ENCODE measurements at places on chromosomes 13 and 19.

- DNase-seq: no peak
Observed at GRCh38 chr19:56131651-56132050, 9.4 kb upstream of the ZNF444 start.

GRCh38 chr13:94950303-94950702, 238.0 kb upstream of the SOX21 start:
- no peak for DNase-seq

DNA sequence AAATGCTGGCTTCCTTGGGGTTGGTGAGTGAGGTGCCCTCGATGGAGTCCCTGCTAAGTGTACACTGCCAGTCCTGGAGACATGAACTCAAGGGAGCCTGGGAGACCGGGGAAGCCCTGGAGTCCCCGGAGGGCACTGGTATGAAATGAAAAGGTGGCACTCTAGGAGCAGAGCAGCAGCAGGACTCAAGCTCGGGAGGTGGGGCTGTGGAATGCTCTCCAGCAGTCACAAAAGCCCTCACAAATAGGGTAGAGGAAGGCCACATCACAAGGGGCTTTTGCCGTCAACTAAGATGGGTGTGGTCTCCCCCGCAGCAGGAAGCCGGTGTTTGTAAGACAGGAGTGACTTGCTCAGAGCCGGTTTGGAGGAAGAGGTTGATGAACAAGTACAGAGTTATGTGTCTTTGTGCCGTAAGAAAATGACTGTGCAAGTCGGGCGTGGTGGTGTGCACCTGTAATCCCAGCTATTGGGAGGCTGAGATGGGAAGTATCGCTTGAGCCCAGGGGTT, 19.3 kb downstream of the CCNE1 start:
- no peak for DNase-seq

DNA sequence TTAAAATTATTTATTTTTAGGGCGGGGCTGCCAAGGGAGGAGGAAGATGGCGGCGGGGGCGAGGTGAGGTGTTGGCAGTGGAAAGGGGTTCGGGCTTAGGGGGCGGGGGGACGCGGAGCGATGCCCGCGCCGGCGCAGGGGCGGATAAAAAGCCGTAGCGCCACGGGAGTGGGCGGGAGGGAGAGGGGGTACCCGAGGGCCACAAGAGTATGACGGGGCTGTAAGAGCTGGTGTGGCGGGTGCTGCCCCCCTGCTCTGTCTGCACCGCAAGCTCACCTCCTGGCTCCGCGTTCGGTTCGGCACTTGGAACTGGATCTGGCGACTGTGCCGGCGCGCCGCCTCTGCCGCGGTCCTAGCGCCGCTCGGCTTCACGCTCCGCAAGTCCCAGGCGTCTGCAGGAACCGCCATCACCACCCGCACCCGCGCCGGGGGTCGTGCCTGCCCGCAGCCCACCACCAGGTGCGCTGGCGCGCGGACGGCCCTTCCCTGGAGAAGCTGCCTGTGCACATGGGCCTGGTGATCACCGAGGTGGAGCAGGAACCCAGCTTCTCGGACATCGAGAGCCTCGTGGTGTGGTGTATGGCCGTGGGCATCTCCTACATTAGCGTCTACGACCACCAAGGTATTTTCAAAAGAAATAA, 265.2 kb upstream of the SGCG start:
- no peak for DNase-seq

GRCh38 chr19:22332924-22333323, 46.7 kb downstream of the ZNF729 start:
- no peak for DNase-seq

DNA sequence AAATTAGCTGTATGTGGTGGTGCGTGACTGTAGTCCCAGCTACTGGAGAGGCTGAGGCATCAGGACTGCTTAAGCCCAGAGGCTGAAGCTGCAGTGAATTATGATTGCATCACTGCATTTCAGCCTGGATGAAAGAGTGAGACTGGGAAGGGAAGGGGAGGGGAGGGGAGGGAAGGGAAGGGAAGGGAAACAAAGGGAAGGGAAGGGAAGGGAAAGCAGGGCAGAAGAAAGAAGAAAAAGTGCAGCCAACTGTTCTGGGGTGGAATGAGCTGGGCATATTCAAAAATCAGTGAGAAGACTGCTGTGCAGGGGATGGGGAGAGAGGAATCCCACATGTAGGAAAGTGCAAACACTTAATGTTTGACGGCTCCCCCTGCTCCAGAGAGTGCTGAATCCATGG, 905.5 kb downstream of the UQCRFS1 start:
- DNase-seq: no peak
